ENCODE measurements at places on chromosomes 6 and 20. TPM values are rescaled to one million over a fixed set of nuclear protein-coding genes. Genes with fewer than 3 reads are reported as not detected.

DNA sequence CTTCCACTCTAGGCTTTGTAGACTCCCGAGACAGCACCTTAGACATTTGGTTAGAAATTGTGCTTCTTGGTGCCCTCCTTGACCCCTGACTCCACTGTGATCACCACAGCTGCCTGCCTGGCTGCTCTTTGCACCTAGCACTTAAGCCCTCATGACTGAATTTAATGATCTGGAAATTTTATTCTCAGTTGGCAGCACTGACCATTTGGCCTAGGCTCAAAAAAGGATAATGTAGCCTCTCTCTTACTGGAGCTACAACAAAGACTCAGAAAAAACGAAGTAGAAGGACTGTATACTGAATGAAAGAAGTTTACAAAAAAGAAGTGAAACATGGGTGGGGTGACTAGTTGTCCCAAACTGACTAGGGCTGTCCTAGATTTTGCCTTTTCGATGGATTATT lies 11.3 kb upstream of the ABRACL start:
- DNase-seq = peak; percentile 1

The ULBP2 gene
- total RNA-seq = 8.1 TPM

The CDH22 gene
- 0.11 TPM for total RNA-seq

The TFB1M gene
- 21.7 TPM for total RNA-seq

GRCh38 chr6:50602292-50602691 lies 111.0 kb upstream of the TFAP2D start:
- peak; percentile 33 for DNase-seq

DNA sequence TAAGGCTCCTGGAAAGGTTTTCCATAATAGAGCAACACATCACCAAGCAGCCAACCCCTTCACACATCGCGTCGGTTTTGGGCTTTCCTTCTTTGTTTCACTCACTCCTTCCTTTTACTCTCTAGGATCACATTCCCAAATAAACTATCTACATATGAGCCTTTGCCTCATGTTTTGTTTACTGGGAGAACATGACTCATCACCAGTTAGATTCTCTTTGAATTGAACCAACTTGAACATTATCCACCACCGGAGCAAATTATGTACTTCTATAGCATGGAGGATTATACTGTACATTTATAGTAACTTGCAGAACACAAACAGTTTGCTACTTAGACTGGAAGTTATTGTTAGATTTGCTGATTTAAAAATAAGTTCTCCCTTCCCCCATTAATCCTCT lies 41.0 kb downstream of the SAMD5 start:
- DNase-seq = no peak

DNA sequence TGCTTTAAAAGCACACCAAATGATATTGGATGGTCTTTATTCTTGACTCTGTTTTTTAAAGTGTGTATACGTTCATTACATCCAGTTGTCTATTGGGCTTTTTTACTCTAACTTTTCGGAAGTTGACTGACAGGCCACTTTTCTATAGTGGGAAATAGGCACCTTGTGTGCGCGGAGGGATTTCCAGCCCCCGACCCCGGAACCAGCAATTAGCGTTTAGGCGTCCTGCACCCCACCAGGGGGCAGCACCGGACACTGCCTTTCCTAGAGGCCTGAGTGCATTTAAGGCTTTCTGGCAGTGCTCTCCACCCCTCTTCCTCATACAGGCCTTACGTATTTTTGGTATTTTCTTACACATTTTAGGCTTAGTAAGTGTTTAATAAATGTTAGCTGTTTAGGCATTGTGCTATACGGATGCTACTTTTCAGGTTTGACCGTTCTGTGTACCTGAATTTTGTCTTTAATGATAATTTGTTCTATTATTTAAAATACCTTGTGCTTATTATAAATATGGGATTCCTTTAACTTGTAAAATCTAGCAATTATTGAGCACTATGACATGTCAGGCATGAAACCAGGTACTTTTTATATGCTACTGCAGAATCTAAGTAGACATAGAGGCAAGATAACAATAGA lies 231.8 kb downstream of the BCKDHB start:
- no peak for DNase-seq

The PPP1R3G gene
- total RNA-seq = 0.29 TPM

- DNase-seq = no peak
These were observed 104.1 kb downstream of the COL9A1 start for GRCh38 chr6:70198785-70199184.

The MYMX gene
- 38.0 TPM for total RNA-seq

The DUSP15 gene
- total RNA-seq = 0.11 TPM

The MAS1 gene
- total RNA-seq = not detected

DNA sequence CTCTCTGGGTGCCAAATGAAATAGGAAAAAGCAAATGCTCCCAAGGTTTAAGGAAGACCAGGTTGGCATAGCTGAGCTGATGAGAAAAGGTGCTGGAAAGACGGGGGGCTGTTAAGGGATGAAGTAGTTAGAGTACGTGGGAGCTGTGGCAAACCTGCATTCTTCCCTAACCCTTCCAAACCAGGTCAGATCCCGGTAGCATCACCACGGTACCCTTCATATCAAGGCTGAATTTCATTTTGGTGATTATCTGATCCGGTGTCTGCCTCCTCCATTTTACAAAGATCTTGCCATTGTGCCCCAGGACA lies 68.0 kb upstream of the PIM1 start:
- DNase-seq = no peak

The FAM50B gene
- 8.5 TPM for total RNA-seq

GRCh38 chr6:139448998-139449610 lies 74.7 kb upstream of the CITED2 start:
- DNase-seq = no peak

GRCh38 chr6:144434308-144434990 lies 149.3 kb downstream of the UTRN start:
- DNase-seq = peak; percentile 84

DNA sequence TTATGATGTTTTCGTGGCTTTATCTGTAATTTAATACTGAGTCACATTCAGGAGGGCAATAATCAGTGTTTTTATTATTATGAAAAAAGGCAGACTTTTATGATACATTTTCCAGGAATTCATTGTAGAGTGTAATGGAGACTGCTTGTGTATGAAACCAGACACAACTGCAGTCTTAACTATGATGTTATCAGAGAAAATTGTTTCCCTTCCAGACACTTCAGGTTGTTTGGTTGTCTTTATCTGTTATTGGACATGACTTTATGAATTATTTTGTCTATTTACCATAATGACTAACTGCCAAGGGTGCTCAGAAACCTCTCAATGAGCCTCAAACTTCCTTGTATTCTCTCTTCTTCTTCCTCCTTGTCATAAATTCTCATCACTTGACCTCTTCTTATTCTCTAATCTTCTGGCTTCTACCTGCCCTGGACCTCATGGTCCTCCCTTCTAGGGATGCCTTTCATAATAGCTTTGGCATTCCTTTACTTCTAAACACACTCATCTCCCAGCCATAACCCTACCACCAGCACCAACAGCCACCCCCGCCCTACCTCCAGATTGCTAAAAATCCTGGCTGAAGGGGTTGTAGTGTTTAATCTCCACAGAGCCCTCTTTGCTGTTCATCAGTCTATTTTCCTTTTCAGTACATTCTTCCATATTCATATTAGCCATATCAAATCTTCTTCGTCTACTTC lies 492.5 kb downstream of the CDKAL1 start:
- peak; percentile 47 for DNase-seq

DNA sequence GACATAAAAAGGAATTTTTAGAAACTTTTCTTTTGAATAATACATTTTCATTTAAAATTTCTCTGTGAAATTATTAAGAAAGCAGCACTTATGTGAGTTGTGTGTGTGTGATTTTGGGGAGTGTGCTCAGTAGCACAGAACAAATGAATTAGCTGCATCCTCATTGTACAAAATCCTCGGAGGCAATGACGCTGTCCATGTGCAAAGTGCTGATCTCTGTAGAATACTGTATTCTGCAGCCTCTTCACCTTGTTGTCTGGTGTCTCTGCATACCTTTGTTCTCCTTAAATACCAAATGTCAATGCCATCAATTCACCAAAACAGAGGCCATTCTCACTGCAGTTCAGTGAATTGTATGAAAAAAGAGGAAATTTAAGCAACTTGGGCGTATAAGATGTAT lies 838.4 kb downstream of the QKI start:
- peak; percentile 29 for DNase-seq

- no peak for DNase-seq
These were observed 626.4 kb upstream of the MMS22L start for GRCh38 chr6:97909380-97909779.

GRCh38 chr6:142893088-142893487 lies 51.9 kb downstream of the HIVEP2 start:
- no peak for DNase-seq

DNA sequence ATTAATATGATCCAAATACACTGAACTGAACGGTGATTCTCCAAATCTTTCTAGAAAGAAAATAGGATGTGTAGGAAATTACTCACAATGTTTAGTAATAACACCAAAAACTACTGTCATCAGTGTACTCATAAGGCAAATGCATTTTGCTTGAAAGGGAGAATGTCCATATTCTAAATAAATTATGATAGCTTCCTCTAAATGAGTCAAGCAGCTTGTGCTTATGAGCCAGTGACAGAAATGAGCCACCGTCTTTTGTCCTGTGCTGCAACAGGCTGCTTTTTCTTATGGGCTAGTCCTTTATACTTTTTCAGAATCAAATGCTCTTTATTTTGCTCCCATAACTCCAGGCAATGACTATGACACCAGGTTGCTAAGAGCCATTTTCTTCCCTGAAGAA lies 4.5 kb upstream of the ZNF451 start:
- DNase-seq = no peak

DNA sequence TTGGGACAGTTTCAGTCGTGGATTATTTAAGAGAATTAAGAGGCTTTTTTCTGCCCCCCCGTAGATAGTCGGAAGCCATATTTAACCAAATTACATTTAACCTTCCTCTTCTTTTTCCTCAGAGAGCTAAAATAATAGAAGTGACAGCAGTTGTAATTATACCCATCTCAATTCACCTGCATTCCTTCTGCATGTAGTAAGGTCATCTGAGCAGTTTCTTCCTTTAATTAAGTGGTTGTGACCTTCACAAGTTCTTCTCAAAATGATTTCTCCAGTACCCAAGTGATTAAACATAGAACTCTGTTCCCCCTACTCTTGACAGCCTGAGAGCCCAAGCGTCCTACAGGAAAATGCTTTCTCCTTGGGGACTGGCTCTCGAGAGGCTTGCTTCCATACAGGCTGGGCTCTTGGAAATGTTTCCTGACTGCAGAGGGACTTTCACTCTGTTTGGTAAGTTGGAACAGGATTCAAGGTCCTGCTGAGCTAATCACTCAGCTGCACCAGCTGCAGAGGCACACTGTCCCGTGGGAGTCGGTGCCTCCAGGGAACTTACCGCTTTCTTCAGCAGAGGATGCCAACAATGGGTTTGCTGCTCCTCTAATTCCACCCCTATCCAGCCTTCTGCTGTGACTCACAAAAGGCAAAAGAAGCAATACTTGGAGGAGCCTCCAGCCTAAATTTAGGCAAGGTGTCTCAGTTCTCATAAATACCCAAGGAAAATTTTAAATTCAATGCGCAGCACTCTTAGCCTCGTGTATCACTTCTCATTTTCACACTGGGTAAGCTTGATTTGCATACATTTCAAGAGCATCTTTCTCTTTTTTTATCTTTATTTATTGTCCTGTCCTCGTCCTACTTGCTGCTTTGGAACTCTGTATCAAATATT lies 414.9 kb downstream of the KIF16B start:
- peak; percentile 13 for DNase-seq

DNA sequence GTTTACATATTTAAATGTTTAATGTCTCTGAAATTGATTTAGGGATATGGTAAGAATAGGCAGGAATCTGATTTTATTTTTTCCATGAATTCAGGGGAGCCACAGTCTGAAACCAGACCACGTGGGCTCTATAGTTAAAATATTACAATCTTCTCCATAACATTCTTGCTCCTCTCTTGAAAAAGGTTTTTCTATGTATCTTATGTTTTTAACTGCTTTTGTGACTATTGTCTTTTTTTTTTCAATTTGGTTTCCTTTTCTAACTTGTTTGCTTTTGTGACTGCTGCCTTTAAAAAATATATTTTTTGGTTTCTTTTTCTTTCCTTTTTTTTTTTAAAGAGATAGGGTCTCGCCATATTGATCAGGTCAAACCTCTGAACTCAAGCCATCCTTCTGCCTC lies 40.1 kb downstream of the TNFAIP3 start:
- DNase-seq = no peak

DNA sequence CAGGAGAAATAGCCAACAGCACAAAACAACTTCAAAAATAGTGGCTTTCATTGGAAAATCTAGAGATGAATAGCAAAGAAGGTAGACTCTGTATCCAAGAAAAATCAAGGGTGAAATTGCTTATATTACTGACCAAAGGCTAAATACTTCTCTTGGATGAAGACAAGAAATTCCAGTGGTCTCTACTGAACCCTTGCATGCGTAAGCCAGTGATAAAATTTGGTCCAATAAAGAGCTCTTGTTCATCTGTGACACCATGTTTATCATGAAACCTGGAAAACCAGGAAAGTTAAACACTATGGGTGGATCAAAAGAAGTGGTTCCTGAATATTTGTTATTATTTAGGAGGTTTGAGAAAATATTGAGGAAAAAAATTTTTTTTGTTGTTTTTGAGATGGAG lies 25.6 kb upstream of the SASH1 start:
- no peak for DNase-seq

The TGM3 gene
- total RNA-seq = not detected

DNA sequence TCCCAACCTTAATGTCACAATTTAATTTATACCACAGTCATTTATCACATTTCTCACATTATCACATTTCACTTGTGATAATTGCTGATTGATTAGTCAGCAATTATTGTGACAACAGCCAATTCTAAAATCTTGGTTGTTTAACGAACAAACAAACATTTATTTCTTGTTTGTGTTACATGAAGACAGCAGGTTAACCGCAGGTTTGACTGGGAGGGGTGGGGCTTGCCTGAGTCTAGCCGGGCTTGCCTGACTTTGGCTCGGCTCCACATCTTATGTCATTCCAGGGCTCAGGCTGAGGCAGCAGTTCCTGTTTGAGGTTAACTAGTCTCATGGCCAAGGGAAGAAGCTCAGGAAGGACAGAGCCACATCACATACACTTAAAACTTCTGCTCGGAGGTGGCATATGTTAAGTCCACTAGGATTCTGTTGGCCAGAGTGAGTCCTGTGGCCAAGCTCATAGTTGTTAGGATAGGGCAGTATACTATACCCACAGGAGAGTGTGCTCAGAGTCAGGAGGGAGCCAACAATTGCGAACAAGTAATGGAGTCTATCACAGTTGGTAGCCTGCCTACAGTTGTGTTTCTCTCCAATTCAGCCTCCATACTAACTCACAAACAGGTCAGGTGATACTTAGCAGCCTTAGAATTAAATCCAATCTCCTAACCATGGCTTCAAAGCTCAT lies 90.0 kb upstream of the IFNGR1 start:
- peak; percentile 65 for DNase-seq

The TREM2 gene
- total RNA-seq = not detected

The PHF1 gene
- total RNA-seq = 39.3 TPM

Measured in LHCN-M2 (cell line).